ENCODE measurements at places on chromosomes 13 and 19.

DNA sequence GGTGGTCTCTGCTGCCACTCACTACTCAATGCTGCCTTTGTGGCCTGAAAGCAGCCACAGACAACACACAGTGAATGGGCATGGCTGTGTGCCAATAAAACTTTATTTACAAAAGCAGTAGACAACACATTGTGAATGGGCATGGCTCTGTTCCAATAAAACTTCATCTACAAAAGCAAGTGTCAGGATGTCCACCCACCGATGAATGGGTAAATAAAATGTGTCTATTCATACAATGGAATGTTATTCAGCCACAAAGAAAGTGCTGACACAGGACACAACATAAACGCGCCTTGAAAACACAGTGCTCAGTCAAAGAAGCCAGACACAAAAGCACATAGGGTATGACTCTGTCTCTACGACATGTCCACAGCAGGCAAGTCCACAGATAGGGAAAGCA, 20.1 kb downstream of the ZSCAN5A start:
- no peak for DNase-seq

DNA sequence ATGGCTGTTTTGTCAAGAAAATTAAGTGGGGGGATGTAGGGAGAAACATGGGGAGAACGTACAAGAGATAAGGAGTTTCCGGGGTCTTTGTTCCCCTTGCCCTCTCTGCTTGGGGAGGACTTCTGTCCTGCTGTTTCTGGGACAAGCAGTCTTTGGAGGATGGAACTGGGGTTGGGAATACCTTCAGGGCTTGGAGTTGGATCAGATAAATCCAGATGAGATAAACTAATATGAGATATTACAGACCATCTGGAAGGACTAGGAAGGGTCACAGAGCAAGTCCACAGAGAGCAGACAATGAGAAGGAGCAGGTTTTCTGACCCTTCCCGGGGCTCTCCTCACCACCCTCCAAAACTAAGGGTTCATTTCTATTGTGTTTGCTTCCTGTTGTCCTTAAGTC, 237.5 kb downstream of the TSHZ3 start:
- no peak for DNase-seq

DNA sequence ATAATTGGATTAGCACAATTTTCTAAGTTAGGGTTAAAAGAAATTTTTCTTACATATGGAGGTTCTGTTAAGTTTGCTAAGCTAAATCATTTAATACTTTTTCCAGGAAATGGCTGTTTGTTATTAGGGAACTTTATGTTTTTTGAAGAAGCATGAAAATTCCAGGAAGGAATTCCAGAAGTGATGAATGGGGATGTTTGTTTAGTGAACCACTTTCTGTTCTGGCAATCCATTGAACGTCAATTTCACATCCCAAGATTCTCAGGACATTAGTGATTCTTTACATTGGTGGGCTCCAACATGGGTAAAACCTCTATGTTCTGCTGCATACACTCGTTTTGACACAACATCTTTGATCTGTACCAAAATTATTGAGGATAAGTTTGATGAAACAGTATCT, 534.4 kb downstream of the IRS2 start:
- no peak for DNase-seq

- DNase-seq: no peak
These were observed 17.3 kb downstream of the PLIN4 start for GRCh38 chr19:4500841-4501591.

Measured in activated T-helper 1 cell treated with anti-CD3 and anti-CD28 coated beads, Interleukin-12 subunit alpha, Interleukin-12 subunit beta, Interleukin-2, Interleukin-4 antibody, amounts not matched to agents 30 ng/mL and 10 ng/mL and 1 ng/mL, durations not matched to agents 14 hours and 24 hours and 36 hours (primary cell).